Mononuclear cell (primary cell): ENCODE measurements at places on chromosomes 3 and 15. TPM values are rescaled to one million over a fixed set of nuclear protein-coding genes. Genes with fewer than 3 reads are reported as not detected.

Gene XCR1
- total RNA-seq: 1.0 TPM

Gene PTH1R
- not detected for total RNA-seq

Gene MAP1A
- 2.4 TPM for total RNA-seq

Gene GNAT1
- not detected for total RNA-seq

Gene C2CD4A
- 0.21 TPM for total RNA-seq
